ENCODE measurements at places on chromosomes 12 and 14.

- DNase-seq, result peak; percentile 64
These were observed 2.5 kb downstream of the C12orf57 start for GRCh38 chr12:6946033-6946919.

DNA sequence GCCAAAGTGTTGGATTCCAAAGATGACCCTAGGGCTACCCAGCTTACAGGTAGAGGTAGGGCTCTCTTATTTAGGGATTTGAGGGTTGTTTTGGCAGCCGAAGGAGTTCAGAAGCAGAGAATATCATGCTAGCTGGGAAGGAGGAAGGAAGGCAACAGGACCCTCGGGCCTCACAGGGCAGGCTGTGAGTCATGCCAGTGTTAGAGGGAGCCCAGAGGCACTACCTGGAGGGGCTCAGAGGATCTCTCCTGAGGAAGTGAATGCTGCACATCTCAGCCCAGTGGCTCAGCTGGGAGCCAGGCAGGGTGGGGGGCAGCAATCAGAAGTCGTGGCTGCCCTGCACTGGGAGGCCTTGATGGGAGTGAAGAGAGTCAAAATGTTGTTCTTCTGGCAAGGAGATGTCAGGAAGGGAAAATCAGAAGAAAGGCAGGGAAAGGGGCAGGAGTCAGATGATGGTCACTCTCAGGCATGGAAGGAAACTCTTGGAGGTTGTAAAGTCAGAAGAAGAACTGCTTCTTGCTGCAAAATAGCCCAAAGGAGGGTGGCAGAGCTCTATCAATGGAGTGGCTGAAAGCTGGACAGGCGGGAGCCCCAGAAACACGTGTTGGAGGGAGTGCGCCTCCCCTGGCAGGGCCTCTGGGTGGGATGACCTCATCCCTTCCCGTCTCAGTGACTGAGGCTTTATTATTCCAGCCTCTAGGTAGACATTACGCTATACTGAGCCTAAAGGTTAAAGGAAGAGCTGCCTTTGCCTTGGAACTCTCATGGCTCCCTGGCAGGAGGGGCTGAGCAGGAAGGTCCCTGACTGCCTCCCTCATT lies 141.3 kb downstream of the SMOC1 start:
- no peak for DNase-seq

DNA sequence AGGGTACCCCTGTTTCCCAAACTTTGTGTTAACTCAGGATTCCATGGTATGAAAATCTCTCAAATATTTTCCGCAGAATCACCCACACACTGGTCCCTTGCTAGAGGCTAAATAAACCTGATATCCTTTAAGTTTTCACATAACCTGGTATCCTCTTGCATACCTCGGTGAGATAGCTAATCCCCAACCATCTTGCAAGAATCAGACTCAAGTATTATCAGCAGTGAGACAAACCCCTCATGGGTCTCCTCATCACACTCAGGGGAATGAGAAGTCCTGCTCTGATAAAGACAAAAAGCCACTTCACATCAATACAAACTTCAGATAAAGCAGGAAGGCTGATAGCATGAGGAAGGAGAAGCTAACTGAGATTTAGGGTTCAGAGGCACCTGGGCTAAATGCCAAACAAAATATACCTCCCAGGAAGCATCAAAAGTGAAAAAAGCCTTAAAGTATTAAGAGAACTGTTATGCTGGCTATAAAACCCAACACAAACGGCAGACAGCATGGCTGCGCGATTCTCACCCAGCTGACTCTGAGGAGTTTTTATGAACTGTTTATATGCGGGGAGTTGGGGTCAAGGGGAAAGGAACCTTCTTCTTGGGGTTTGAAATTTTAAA lies 96.5 kb downstream of the FOXN3 start:
- DNase-seq, result no peak

DNA sequence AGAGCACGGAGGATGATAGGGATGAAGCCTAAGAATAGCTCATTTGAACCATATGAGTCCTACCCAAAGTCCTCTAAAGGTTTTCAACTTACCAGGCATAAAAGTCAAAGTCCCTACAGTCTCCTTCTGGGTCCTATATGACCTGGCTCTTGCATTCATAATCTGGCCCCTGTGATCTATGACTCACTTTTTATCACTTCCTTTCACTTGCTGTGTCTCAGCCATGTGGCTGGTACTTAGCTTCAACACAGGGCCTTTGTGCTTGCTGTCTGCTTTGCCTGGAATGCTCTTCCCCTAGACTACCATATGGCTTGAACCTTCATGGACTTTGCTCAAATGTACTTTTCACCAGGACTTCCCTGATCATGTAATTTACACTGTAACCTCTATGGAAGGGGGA lies 137.6 kb upstream of the TMTC1 start:
- DNase-seq, result no peak

DNA sequence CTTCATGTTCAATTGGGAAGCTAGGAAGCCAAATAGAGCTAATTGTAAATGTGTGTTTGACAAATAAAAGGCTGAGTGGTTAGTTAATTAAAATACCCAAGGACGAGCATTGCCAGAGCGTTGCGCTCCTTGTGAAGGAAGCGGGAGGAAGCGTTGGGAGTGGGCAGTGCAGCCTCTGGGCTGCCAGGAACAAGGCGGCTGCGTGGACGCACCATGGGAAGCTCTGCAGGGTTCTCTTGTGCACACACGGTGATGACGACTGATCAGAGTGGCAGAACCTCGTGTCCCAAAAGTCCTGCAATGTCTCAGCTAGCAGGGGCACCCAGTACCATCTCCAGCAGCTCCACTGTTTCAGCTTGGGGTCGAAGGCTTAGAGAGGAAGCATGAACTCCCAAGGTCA lies 546.6 kb upstream of the TMEM132C start:
- no peak for DNase-seq

DNA sequence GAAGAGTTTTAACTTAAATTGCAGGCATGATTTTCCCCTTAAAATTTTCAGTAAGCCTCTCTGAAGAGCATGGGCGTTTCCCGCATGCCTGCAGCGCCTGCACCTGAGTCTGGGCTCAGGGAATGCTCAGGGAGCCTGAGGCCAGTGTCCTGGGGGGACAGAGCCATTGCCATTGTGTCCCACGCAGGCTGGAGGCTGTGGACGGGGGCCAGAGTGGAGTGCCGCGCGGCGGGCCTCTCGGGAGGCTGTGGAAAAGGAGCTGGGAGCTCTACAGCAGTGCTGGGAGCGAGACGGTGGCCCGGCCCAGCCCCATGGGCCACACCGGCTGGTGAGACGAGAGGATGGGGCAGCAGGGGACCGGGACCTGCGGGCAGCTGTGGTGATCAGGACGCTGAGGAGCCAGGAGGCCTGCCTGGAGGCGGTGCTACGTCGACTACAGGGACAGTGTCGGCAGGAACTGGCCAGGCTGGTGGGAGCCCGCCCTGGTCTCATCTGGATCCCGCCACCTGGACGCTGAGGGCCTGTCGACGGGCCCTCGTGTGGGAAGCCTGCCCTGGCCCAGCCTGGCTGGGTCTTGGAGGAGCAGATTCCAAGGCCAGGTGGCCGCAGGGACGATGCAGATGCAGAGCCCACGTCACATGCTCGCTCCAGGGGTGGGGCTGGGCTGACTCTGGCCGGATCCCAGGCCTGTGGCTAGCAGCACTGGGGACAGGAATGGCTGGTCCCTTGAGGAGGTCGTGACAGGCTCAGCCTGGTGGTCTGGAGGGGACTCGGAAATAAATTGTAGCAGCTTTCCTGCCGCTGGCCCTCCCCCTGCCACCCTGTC lies 7.6 kb downstream of the TEDC1 start:
- no peak for DNase-seq

GRCh38 chr14:70005281-70005805 lies 126.1 kb downstream of the SMOC1 start:
- DNase-seq, result no peak

- DNase-seq, result no peak
These were observed 65.1 kb downstream of the PLEKHG3 start for GRCh38 chr14:64769096-64770020.

DNA sequence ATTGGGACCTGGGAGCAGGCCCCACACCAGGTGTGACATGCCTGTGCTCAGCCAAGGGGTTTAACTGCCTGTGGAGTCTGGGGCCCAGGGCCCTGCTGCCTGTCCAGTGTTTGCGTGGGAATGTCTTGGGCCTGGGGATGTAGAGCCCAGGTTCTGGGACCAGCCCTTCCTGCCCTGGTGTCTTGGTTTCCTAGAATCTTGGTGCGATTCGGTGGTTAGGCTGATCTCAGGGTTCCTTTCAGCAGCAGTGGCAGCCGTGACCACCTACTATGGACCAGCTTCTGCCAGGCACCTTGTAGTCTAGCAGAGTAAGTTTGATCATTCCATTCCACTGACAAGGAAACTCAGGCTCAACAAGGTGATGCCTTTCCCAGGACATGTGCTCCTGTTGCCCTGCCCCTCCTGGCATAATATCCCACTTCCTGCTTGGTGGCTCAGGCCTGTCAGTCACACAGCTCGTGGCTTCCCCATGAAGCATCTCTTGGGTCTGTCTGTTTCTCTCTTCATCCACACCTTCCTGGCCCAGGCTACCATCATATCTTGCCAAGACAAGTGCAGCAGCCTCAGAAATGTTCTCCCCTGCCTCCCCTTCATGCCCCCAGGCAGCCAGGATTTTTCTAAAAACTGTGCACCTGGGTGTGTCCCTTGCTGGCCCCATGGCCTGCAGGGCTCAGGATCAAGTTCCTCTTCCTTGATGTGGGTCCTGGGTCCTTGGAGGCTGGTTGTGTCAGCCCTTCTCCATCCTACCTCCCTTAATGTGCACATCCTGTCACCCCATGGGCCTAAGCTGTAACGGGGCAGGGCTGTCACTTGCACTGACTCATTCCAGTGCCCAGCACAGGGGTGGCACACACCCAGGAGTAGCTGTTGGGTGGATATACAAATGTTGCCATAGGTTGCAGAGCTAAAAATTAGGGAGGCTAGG lies 101.6 kb downstream of the SLC25A47 start:
- DNase-seq, result no peak

GRCh38 chr14:75982266-75983018 lies 647 bp upstream of the TGFB3 start:
- DNase-seq, result peak; percentile 73

GRCh38 chr12:79775355-79776027 lies 84.7 kb upstream of the PAWR start:
- no peak for DNase-seq

- no peak for DNase-seq
These were observed at the start of gene BIN2 for GRCh38 chr12:51323966-51324895. BIN2 (minus strand) TSS chr12:51324174; CDS start chr12:51324102, 72 bp downstream.

DNA sequence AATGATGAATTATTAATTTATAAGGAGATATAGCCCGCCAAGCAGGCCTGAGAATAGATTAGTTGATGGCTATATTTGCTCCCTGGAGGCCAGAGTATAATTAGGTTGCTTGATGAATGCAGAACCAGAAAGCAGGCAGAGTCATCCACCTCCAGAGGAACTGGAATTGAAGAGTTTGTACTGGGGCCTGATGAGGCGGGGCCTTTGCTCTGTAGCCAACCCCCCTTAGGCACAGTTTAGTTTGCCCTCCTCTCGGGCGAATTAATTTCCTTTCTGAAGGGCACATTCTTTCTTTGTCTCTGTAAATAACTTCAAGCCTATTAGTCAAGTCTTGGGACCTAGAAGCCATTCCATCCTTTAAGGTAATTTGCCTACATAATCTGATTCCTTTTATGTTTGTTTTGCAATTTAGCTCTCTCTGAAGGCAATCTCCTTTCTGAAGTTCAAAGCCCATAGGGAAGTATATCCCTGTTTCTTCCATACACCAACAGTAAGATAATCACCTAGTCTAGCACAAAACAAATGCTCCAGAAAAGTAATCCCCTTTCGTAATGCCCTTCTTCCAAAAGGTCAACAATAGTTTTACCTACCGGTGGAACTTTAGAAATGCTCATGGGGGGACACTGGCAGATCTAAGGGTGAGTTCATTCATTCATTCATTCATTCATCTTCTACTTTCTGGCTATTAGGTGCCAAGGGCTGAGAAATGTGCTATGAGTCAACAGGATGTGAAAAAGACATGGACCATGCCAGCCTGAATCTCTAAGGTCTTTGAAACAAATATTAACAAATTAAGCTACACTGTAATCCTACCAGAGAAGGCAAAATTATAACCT lies 84.8 kb upstream of the NUDT4 start:
- DNase-seq, result no peak

GRCh38 chr12:59603754-59604153 lies 7.9 kb downstream of the SLC16A7 start:
- DNase-seq, result no peak

DNA sequence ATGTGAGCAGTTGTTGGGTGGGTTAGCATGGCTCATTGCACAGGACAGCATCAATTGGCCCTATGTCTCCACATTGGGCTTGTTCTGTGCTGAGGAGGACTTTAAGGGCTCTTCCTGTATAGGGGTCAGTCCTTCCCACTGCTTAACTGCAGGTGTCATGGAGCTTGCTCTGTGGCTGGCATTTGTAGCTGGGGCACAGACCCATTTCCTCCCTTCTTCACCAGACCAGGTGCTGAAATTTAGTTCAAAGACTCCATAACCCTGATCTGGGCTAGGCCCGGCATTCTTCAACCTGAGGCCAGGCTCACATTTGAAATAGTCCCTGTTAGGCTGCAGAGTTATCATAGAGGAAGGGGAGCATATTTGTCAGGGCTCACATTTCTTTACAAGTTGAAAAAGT lies 12.8 kb downstream of the CHST11 start:
- no peak for DNase-seq

DNA sequence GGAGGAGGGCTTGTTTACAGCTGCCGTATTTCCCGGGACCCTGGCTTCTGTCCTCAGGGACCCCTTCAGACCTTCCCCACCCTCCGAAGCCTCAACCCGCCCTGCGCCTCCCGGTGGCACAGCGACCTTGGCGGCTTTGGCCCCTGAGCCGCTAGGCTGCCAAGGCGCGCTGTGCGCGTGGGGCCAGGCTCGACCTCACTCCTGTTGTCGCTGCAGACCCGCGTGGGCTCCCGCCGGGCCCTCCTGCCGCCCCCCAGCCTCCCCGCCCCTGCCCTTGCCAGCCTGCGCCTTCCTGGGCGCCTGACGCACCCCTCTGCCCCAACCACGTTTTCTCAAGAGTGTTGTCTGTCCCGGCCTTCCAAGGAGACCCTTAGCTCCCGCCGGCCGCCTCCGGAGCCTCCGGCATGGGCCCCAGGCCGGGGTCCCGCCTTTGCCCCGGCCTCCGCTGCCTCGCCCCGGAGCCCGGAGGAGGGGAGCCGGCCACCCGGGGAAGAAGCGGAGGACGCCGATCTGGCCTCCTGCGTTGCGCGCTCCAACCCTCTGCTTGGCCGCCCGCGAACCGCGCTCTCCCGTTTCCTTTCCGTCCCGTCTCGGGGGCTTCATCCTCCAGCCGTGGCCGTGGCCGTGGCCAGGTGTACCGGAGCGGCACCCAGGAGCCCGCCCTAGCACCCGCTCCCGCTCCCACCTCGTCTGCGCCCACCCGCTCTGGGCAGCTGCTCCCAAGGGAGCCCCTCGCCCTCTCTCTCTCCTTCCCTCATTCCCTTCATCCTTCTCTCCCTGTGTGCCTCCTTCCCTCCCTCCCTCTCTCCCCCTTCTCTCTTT lies 19.9 kb downstream of the PPP2R5C start:
- DNase-seq, result no peak
